ENCODE measurements at places on chromosomes 13 and 19. TPM values are rescaled to one million over a fixed set of nuclear protein-coding genes. Genes with fewer than 3 reads are reported as not detected.

- DNase-seq, result no peak
Measured at GRCh38 chr19:19261350-19262189, 11.5 kb downstream of the TM6SF2 start.

DNA sequence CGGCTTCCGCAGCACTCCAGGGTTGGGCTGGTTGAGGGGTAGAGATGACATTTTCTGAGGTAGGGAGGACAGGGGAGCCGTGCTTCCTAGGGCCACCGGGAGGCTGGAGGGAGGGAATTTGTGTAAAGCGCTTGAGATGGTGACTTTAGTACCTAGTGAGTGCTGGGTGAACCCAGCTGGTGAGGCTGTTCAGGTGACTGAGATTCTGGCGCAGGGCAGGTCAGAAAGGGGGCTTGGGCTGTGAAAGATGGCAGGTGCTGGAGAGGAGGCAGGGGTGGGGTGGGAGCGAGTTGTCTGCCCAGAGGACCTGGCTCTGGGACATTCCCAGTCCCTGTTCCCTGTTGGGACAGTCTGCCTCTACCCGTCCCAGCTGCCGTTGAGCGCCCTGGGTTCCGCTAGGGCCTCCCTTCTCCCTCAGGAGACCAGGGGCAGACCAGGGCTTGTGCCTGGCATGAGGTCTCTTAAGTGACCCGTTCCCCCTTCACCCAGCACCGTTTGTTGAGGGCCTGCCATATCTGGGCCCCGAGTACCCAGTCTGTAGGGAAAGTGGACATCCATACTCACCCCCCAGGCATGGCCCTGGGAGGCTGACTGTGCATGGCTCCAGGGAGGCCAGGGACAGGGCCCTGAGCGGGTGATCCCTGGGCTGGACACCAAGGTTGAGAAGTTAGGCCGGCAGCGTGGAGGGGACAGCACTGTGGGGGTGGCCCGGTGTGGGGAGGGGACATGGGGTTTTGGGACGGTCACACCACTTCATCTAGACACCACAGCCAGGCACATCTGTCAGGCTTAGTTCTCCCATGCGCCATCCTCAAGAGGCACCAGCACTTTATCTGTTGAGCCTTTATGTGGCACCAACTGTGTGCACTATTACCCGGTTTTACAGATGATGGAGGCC lies 5.0 kb downstream of the PTOV1 start:
- DNase-seq, result no peak

DNA sequence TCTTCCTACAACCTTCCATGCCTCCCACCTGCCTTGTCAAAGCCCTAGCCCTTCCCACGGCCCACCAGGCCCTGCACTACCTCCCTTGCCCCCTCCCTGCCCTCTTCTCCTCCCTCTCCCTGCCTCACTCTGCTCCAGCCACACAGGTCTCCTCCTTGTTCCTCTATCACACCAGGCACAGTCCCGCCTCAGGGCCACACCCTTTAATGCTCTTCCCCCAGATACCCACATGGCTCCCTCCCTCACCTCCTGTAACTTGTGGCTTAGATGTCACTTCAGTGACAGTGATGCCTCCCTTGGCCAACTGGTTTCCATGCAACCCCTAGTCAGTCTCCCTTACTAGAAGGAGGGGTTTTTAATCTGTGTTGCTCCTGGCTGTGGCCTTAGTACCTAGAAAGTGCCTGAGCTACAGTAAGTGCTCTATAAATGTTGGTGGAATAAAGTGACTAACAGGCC lies 1.3 kb downstream of the SIRT6 start:
- DNase-seq, result no peak

DNA sequence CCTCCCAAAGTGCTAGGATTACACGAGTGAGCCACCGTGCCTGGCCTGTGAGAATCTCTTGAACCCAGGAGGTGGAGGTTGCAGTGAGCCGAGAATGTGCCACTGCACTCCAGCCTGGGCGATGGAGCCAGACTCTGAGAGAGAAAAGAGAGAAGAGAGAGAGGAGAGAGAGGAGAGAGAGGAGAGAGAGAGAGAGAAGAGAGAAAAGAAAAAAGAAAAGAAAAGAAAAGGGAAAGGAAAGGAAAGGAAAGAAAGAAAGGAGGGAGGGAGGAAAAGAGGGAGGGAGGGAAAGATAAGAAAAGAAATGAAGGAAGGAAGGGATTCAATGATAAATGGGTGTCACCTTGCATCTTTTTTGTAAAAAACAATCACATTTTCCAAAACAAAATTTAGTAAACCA lies 23.0 kb upstream of the PSPC1 start:
- no peak for DNase-seq

GRCh38 chr19:35228177-35228930 lies at the start of gene FAM187B:
Gene FAM187B (minus strand): TSS chr19:35228739. CDS start chr19:35228680, 59 bp downstream.
- no peak for DNase-seq

- no peak for DNase-seq
Measured at GRCh38 chr13:100946588-100946987, 272.0 kb upstream of the TMTC4 start.

GRCh38 chr19:19554074-19555023 lies 16.3 kb downstream of the CILP2 start:
- DNase-seq, result no peak

GRCh38 chr19:13691569-13692435 lies 72.5 kb upstream of the MRI1 start:
- no peak for DNase-seq

GRCh38 chr19:33292595-33293254 lies 9.6 kb downstream of the CEBPA start:
- DNase-seq, result no peak

GRCh38 chr19:45139286-45140143 lies 21.3 kb downstream of the NKPD1 start:
- DNase-seq, result no peak

DNA sequence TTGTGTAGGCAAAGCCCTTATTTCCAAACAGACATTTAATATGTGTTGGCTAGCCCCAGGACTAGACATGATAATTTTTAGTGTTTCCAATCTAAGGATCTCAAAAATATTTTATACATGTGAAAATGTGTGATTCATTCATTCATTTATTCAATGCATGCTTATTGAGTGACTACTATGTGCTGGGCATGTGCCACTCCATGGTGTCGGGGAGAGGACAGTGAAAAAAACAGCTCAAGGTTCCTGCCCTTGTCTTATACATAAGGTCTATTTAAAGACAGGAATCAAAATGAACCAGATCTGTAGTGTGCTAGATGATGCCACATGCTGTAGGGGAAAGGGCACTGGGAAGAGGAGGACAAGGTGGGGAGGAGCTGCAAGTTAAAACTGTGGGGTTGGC lies 36.5 kb downstream of the GJA3 start:
- no peak for DNase-seq

DNA sequence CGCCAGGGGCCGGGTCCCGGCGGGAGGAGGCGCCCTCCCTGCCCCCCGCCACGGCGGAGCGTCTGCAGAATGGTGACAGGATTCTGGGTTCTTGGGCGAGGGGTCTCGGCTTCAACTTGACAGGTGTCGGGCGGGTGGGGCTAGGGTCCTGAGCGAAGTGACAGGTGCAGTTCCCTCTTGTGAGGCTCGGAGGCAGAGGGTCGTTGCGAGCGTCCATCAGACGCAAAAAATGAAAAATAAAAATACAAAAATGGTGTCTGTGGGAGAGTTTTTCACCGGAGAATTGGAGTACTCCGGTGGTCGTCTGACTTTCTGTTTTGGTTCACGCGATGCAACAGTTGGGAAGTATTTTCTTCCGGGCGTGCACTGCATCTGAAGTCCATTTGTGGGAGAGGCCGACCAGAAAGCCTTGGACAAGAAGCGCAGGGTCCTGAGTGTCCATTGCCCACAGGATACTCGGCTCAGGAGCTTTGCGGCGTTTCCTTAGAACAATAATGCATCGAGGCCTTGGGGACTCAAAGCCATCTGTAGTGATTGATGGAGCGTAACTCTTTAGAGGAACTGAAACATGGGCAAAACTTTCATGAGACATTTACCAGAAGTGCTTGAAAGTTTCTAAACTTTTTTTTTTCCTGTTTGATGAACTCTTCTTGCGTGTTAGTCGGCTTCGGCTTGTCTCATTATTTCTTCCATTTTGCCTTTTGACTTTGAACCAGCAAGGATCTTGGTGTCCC lies 759 bp downstream of the RB1 start:
- no peak for DNase-seq

GRCh38 chr19:2032296-2032941 lies 16.9 kb upstream of the BTBD2 start:
- no peak for DNase-seq

- DNase-seq, result no peak
Measured at GRCh38 chr13:30241532-30241931, 65.8 kb downstream of the KATNAL1 start.

DNA sequence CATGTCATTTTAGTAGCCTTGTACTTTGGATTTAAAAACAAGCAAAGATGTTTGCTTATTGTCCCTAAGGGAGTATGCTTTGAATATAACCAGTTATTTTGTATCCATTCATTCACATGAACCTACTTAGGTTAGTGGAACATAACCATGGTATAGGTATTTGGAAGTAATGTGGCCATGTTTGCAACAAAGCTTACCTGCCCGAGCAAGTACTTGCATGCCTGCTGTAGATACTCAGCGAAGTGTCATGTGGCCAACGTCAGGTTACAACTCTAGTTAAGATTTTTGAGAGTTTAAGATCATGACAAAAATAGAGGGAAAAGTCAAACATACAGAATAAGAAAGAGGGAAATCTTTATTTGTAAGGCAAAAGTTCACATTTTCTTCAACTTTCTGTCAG lies 57.2 kb downstream of the COG6 start:
- no peak for DNase-seq

DNA sequence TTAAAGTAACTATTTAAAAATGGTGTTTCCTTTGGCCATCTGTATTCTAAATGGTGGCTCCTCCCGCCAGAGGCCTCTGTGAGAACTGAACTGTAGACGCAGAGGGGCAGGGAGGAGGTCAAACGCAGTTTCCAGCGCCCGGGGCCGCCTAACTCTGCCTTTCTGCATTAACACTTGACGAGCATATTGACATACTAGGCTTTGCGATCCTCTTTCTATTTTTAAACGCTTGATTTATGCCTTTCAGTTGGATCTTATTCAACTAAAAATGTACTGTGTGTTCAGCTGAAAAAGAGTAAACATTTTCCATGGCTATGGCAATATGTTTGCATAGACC lies 74.7 kb downstream of the SPACA7 start:
- DNase-seq, result no peak

GRCh38 chr13:72004246-72004645 lies 137.2 kb upstream of the DACH1 start:
- no peak for DNase-seq

GRCh38 chr19:51514866-51515481 lies 13.4 kb upstream of the SIGLEC12 start:
- DNase-seq, result no peak

- DNase-seq, result no peak
Measured at GRCh38 chr19:5254543-5254942, 86.1 kb downstream of the PTPRS start.

DNA sequence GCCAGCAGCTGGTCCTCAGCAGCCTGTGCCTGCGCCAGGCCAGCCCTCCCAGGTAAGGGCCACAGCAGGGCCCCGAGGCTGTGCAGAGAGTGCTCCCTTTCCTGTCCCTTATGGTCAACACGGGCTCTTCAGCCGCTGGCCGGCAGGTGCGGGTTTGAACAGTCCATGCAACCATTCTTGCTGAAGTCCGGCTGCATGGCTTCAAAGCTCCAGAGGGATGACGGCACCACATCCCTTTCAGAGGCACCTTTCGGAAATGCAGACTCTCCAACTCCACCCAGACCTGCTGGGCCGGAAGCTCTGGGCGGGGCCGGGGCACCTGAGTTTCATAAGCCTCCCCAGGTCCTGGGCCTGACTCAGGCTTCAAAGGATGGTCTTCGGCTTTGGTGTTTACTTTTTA lies 81.3 kb downstream of the SPACA7 start:
- DNase-seq, result no peak

GRCh38 chr19:58518256-58519086 lies 1.1 kb downstream of the ZBTB45 start:
- DNase-seq, result no peak

Gene FRY
- total RNA-seq, result 45.9 TPM

Gene INAFM1
- 2.8 TPM for total RNA-seq

Gene ZNF625
- total RNA-seq, result 26.9 TPM

Gene ACP7
- 0.11 TPM for total RNA-seq

Gene CYP4F11
- total RNA-seq, result 1.0 TPM

Gene BORCS8
- 7.8 TPM for total RNA-seq

Gene CD79A
- total RNA-seq, result 0.37 TPM

Gene RHPN2
- 3.5 TPM for total RNA-seq

Gene INSR
- 38.6 TPM for total RNA-seq

Gene AMER2
- total RNA-seq, result 1.3 TPM

Gene ZNF17
- 27.9 TPM for total RNA-seq

Data from urinary bladder (tissue), 4 donors.